ENCODE measurements at places on chromosomes 4 and X.

GRCh38 chr4:1410491-1411325 lies 4.5 kb upstream of the NKX1-1 start:
- DNase-seq, result peak; percentile 57

DNA sequence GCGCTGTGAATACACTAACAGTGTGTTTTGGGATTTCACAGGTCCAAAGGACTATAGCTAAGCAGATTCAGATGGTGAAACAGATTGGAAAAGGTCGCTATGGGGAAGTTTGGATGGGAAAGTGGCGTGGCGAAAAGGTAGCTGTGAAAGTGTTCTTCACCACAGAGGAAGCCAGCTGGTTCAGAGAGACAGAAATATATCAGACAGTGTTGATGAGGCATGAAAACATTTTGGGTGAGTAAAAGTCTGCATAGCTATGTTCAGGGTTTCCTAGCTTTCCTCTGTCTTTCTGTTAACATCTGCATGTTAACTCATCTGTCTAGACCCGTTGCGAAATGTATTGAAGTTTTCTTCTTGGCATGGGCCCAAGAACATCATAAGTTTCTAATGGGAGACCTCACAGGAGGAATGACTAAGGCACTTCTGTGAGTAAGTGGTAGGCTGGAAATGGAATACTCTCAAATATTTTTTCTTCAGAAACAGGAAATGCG lies 372.1 kb downstream of the BMPR1B start:
- peak; percentile 98 for DNase-seq

GRCh38 chr4:28225050-28225449 lies 1364.4 kb downstream of the STIM2 start:
- peak; percentile 71 for DNase-seq

GRCh38 chrX:46376246-46376885 lies 168.9 kb downstream of the ZNF674 start:
- DNase-seq, result peak; percentile 61

- no peak for DNase-seq
These were observed 4.9 kb upstream of the HAUS7 start for GRCh38 chrX:153475271-153475670.

- DNase-seq, result peak; percentile 98
These were observed 20.5 kb downstream of the ARSJ start for GRCh38 chr4:113958766-113959538.

DNA sequence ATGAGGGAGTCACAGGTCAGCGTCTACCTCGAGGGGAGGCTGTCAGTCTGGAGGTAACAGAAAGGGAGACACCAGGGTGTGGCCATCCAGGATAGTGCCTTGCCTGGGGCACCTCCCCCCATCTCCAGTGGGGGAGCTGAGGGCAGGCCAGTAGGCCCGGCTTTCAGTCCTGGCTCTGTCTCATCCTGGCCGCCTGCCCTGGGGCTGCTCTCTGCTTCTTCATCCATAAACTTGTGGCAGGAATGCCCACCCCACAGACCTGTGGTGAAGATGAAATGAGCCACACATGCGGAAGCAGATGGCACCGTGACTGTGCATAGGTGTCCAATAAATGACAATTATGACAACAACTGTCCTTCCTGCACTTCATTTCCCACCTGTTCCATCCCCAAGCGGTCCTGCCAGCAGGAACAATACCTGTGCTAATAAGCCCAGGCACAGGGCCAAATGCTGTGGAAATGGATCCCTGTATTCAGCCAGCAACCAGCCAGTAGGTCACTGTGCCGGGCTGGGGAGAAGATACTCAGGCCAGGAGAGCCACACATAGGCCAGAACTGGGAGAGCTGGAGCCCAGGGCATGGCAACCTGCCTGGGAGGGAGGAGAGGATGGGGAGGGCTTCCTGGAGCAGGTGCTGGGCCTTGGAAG lies 30.2 kb downstream of the TRO start:
- DNase-seq, result no peak

- no peak for DNase-seq
These were observed 626.3 kb upstream of the INTU start for GRCh38 chr4:127006446-127006877.

DNA sequence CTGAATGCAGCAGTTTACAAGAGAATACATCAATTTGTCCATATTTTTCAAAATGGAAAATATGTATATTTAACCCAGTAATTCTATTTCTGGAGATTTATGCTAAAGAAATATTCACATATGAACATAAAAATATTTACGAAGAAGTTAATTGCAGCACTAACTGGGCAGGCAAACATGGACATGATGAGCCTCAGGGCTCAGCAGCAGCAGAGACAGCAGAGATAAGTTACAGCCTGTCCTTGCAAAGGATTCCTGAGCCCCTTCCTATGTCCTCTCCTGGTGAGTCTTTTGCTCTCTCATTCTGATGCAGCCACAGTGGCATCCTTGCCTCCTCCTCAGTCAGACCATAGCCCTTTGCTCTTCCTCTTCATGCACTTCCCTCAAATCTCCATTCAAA lies 680.6 kb upstream of the CPEB2 start:
- DNase-seq, result no peak

- DNase-seq, result peak; percentile 36
These were observed 40.0 kb upstream of the ARSJ start for GRCh38 chr4:114019276-114019968.

GRCh38 chrX:110192516-110192915 lies 125.4 kb downstream of the AMMECR1 start:
- no peak for DNase-seq

DNA sequence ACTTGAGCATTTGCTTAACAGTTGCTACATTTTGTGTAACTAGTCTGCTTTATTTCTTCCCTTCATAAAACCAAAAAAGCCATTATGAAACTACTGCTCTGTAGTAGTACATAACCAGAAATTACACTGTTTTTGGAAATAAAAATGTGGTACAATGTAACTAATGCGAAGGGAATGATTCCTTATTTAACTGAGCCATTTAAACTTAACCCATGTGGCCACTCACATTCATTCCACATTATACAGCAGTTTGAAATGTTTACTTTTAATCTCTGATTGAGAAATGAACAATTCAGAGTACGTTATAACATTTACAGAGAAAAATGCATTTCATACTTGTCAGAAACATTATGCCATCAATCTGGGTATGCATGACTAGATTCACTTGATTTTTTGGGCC lies 94.2 kb downstream of the NYX start:
- DNase-seq, result peak; percentile 65

DNA sequence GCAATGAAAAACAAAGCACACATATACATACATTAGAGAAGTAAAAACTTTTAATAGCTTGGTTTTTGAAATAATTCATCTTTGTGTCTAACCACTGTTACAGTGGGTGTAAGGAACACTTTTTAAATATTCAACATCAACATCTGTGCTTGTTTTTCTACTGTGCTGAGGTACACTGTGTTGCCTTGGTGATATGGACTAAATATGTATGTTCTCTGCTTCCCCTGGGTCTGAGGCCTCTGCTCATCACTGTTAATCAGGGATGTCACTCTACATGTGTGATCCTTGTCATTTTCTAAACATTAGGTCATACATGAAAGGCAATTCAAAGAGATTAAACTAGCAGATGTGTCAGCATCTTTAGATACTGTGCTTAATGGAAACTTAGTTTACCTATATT lies 10.9 kb downstream of the MCTS1 start:
- no peak for DNase-seq

- DNase-seq, result peak; percentile 14
These were observed at the start of gene NMU for GRCh38 chr4:55635741-55636655. NMU (minus strand) TSS chr4:55636298; CDS start chr4:55636192, 106 bp downstream.

DNA sequence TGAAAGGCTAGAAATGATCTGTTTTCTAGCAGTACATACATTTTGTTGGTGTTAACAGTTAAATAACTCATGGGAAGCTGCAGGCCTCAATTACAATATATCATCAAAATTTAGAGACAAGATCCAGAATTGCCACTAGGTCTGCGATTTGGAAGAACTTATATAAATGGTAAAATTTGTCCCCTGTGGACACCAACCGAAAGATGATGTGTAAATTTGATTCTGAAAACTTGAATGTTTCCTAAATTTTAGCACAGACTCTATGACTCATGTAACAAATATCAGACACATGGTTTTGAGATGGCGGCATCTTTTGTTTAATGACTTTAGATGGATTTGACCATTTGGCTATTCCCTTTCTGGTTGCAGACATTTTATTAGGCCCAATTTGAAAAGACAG lies 6.0 kb upstream of the HPGDS start:
- no peak for DNase-seq

GRCh38 chr4:77815636-77816035 lies 3.5 kb downstream of the CNOT6L start:
- DNase-seq, result no peak

All from EH (cell line).